ENCODE measurements at places on chromosomes 5 and 9.
A peak's percentile ranks its signal among the peaks of the same experiment; 100 is the strongest.

DNA sequence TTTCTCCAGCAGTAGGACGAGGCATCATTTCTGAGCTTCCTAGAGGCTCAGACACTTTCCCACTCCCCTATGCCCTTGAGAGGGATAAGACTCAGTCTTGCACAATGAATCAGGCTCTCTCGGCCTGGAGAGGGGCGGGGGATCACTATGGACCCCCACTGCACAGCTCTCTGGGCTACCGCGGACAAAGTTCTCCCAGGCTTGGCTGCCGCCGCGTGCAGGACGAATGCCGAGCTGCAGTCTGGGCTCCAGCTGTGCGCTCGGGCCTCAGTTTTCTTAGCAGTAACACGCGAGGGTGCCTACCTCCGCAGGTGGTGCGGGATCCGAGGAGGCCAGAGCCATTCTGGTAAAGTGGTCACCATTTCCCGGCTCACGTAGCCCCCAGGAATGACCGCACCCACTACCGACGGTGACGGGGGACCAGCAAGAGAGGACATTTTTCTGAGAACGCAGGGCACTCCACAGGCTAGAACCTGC is 3.4 kb upstream of the MYORG start:
- DNase-seq = no peak

DNA sequence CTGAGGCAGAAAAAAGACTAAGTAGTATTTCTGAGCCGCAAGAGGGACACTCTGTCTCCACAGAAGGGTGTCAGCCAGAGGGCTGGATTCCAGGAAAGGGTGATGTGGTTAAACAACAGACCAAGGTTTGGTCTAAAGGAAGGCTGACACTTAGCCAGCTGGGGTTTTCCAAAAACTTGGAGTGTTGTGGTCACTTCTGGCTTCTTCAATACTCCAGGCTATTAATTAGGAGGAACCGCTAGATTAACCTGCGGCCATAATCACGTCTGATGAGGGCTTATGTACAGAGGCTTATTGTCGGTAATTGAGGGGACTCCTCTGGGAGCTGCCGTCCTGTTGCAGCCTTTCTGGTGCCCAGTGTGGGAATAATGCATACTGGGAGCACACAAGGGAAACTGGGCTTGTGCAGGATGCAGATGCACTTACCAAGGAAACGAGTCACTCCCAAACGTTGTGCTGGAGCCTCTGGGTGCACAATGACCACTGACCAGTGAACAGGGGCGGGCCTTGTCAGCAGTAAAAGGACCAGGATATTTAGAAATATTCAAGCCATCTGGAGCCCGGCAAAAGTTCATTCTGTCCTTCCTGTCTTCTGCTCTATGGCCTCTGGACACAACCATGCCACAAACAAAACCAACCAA is 70.2 kb upstream of the TUT7 start:
- no peak for DNase-seq

DNA sequence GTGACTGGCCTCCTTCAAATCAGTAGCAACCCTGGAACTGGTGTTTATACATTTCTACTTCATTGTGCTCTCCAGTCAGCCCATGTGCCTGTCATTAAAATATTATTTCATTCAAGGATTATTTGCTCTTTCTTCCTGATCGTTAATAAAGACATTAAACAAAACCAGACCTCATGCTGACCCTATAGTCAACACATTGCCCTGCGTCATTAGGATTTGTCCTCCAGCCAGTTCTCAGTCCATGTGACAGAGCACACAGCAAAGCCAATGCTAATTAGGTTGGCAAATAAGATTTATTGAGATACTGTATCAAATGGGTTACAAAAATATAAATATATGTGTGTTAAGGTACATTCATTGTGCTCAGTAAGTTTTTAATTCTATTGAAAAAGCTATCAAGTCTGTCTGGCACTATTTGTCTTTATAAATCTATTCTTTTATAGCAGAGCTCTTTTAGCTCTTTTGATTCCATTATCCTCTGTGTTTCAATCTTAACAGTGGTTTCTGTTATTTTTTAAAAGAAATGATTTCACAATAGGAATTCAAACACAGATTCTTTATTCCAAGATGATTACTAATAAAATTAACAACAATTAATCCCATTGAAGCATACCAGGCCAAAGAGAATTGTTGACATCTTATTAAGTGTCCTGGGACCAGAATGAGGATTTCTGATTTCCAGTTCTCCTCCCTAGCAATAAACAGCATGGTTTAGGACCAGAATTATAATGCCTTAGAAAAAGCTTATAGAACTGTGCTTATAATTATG is 209.4 kb upstream of the RGMB start:
- no peak for DNase-seq

DNA sequence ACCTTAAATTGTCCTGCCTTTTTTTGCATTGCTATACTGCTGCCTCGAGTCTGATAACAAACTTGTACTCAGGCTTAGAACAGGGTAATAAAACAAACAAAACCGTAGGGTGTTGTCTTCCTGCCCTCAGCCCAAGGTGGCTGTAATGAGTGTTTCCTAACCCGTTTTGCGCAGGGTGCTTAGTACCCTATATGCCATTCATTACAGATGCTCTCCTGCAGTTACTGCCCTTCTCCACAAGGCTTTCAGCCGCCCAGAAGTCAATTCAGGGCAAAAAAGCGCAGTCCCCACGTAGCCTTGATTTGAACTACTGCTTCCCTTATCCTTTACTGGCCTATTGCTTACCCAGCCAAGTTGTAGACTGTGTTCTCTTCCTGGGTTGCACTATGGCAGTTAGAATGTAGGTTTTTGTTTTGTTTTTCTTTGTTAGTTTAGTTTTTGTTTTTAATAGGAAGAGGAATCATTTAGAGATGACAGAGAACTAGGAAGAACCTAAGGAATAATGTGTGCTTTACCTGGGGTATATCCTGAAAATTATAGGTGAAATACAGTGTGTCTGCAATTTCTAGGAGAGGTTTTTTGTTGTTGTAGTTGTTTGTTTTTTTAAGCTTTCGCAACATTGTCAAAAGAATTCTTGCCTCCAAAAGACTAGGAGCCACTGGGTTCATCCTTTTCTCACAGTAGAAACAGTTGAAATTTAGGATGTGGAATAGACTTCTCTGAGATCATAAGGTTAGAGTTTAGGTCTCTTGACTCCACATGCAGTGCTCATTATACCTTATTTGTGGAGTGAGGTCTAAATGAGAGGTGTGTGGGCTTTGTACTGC is 1.3 kb downstream of the HMGXB3 start:
- peak; percentile 93 for DNase-seq

GRCh38 chr5:179755022-179755421 is 22.4 kb downstream of the MAML1 start:
- DNase-seq = no peak

DNA sequence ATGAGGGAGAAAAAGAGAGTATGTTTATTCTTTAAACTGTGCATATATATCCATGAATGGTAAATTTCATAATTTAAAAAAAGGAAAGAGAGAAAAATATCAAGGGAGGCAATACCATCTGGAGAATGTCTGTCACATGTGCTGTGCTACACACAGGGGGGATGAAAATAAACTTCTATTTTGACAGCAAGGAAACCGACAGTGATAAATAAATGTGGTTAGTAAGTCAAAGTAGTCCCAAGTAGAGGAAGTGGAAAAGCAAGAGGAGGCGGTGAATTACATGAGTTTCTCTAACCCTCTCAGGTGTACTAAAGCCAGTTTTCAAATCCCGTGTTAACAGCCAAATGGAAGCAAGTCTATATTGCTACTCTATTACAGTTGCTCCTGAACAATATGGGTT is 83.3 kb downstream of the ICE1 start:
- DNase-seq = no peak

- DNase-seq = no peak
These were observed 102.3 kb downstream of the APBA1 start for GRCh38 chr9:69569738-69570451.

GRCh38 chr9:90000925-90001324 is 396.1 kb downstream of the GADD45G start:
- no peak for DNase-seq

DNA sequence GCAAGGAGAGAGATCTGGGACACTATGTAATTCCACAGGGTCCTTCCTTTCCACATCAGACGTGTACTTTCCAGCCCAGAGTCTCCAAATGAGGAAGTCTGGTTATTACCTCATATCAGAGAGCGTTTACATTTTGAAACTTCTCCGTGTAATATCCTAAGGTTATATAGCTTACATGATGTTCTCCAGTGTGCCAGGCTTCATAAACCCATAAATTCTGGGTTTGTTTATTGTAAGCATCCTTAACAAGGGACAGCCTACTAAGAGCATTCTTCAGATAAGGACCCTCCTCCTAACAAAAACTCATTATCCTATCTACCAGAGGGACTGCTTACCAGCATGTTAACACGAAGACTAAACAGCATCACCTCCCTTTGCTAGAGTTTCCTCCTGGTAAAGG is 17.9 kb downstream of the SRFBP1 start:
- no peak for DNase-seq

- no peak for DNase-seq
These were observed 33.0 kb downstream of the FRMPD1 start for GRCh38 chr9:37683531-37684371.

- DNase-seq = no peak
These were observed 586.0 kb upstream of the BRINP1 start for GRCh38 chr9:119955276-119955675.

- no peak for DNase-seq
These were observed 75.4 kb upstream of the SELENOP start for GRCh38 chr5:42887097-42887496.

GRCh38 chr5:80834710-80835109 is 125.5 kb upstream of the RASGRF2 start:
- DNase-seq = no peak

DNA sequence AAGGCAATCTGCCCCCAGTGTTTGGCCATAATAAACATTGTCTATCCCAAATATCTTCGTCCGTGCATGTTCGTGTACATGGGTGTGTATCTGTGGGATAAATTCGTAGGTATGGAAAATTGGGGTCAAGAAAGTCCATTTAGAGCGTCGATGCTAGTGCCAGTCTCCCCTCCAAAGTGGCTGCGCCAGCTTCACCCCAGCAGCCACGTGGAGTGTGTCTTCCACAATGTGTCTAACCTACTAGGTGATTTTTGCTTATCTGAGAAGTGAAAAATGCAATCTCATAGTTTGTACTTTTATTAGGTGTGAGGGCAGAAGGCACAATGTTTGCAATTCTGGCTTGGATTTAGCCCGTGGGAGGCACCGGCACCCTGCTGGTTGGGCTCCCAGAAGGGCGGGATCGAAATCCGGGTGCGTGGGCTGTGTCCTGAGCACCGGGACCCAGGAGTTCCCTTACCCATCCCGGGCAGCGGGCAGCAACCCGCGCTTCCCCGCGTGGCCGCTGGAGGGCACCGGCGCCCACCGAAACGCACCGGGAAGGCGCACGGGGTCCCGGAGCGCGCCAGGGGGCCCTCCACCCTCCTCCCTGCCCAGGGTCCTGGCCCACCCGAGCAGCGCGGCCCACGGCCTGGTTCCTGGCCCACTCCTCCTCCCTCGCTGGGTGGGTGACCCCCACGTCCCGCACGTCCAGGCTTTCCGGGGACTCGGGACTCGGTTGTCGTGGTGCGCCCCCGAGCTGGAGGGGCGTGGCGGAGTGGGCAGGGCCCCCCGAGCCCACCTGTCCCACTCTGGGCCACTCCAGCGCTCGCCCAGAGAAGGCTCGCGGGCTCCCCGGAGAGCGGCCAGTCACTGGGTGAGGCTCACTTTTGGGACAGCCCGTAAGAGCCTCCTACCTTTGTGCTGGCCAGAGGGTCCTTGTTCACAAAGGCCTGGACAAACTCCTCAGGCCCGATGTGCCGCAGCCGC is 55.4 kb upstream of the RNF130 start:
- no peak for DNase-seq

DNA sequence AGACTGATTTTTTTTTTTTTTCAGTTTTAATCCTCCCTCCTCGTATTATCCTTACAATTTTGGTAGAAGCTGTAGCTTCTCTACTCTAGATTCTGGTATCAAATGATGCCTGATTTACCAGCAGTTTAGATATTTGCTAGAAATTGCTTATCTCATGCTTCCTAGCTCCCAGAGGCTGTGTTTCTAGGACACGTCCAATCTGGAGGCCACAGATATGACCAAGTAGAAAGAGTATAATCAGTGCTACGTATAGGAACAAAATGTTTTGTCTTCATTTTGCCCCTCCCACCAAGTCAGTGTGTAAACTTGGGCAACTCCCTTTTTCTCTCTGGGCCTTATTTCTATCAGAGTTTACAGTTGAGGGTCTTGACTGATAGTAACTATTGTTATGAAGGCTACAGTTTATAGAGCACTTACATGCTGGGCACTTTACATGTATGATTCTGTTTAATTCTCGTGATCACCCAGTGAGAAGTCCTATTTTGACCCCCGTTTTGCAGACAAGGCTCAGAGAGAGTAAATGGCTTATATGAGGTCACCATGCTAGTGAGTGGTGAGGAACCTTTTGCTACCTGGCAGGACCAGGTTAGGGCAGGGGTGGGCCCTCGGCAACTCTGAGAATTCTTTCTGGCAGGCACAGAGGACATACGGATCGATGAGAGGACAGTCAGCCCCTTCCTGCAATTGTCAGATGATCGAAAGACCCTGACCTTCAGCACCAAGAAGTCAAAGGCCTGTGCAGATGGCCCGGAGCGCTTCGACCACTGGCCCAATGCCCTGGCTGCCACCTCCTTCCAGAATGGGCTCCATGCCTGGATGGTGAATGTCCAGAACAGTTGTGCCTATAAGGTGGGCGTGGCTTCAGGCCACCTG is 7.6 kb downstream of the HDHD3 start:
- DNase-seq = no peak

GRCh38 chr9:95985440-95986055 is 110.1 kb downstream of the ERCC6L2 start:
- DNase-seq = no peak

DNA sequence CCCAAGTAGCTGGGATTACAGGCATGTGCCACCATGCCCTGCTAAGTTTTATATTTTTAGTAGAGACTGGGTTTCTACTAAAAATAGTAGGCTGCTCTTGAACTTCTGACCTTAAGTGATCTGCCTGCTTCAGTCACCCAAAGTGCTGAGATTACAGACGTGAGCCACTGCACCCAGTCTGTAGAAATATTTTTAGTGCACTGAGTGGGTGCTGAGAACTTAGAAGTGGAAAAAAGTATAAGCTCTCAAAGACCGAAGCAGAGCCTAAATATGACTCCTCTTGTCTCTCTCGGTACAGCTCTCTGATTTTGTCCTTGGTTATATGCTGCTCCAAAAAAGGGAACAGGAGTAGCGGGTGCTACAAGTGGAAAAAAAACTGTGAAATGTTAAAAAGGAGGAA is 353.8 kb upstream of the IZUMO3 start:
- no peak for DNase-seq

- DNase-seq = no peak
These were observed 5.3 kb upstream of the RNF145 start for GRCh38 chr5:159214486-159215271.

DNA sequence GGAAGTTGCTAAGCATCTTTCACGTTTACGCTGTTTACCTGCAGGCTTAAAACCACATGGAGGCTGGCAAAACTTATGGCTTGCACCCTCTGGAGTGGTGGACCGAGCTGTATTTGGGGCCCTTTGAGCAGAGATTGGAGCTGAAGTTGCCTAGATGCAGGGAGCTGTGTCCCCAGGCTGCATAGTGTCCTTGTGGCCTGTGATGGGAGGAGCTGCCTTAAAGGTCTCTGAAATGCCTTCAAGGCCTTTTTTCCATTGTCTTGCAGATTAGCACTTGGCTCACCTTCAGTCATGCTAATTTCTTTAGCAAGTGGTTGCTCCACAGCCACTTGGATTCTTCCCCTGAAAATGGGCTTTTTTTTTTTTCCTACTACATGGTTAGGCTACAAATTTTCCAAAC is 81.5 kb upstream of the CHD1 start:
- DNase-seq = no peak

Measured in T-helper 2 cell (primary cell).